Germinal center (tissue), 1 donor: ENCODE measurements at places on chromosomes 7 and 10.

DNA sequence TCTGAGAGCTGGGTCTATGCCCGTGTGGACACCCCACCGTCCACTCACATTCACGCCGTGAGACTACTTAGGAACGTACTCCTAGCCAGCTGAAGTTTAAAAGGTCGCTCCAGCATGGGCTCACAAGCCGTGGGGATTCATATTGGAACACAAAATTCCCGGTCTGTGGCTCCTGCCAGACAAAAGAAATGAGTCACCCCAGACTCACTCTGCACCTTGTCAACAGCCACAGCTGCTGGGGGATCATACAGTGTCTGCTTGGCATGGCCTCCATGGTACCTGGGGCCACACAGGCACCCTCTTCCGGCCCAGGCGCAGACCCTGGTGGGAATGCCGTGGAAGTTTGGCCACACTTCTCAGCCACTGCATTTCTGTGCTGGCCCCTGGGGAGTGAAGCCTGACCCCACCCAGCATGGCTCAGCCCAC is 228.4 kb downstream of the DNAJB6 start:
- DNase-seq: no peak

DNA sequence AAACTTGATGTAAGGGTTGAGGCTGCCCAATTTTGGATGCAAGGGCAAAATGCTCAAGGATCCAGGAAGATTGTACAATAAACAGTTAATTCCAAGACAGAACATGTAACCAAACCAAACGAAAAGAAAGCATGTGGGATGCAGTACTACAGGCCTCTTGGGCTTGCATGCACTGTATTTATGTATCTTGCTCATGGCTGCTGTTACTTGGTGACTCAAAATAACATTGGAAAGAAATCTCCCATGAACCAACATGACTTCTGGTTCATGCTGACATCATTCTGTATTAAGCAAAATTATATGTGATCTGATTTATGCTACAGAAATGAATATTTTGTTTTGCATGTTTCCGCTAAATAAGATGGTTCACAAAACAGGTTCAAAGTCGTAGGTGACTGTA is 65.9 kb upstream of the FZD1 start:
- no peak for DNase-seq

DNA sequence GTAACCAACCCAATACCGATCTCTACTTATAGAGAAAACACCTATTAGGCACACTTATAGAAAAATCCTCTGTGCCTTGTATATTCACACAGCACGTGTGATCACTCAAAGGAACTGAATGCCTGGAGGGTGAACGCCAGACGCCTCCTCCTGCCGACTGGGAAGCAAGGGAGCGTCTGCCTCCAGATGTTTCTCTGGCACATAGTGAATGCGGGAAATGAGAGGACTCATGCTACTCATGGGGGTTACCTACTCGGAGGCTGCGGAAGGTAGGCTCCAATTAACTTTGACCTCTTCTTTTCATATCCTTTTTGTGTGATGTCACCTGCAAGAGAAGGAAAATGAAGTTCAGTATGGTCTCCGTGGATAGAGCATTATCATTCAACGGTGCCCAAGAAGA is 203.3 kb downstream of the DIP2C start:
- no peak for DNase-seq

- DNase-seq: no peak
Observed at GRCh38 chr7:108321359-108321758, 134.9 kb downstream of the NRCAM start.

- DNase-seq: no peak
Observed at GRCh38 chr7:128729494-128729893, 9.7 kb upstream of the CALU start.
